ENCODE measurements at places on chromosomes 12 and 14. TPM values are rescaled to one million over a fixed set of nuclear protein-coding genes. Genes with fewer than 3 reads are reported as not detected.

DNA sequence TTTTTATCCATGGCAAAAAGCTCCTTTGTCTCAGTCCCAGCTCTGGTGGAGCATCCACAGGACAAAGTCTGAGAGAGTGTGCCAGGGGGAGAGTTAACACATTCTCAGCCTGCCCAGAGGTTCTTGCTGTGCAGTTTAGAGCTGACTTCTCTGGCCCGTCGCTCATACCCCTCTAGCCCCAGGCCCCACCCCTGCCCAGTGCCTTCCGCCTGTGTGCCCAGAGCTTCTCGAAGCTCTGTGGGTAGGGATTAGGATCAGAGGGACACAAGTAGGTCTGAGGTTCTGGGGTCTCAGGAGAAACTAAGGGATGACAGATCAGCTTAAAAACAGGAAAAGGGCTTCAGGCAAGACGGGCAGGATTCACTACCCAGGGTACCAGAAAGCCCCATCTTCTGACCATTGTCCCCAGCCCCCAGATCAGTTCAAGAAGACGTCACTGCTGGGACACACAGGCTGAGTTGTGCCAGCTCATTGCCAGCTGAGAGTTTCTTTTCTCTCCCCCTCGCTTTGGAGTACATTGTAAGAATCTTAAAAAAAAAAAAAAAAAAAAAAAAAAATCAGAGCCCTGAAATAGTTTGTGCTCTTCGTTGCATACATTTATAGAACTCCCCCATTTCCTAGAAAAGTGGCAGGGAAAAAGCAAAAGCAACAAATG is 127.0 kb downstream of the GCH1 start:
- DNase-seq = no peak

DNA sequence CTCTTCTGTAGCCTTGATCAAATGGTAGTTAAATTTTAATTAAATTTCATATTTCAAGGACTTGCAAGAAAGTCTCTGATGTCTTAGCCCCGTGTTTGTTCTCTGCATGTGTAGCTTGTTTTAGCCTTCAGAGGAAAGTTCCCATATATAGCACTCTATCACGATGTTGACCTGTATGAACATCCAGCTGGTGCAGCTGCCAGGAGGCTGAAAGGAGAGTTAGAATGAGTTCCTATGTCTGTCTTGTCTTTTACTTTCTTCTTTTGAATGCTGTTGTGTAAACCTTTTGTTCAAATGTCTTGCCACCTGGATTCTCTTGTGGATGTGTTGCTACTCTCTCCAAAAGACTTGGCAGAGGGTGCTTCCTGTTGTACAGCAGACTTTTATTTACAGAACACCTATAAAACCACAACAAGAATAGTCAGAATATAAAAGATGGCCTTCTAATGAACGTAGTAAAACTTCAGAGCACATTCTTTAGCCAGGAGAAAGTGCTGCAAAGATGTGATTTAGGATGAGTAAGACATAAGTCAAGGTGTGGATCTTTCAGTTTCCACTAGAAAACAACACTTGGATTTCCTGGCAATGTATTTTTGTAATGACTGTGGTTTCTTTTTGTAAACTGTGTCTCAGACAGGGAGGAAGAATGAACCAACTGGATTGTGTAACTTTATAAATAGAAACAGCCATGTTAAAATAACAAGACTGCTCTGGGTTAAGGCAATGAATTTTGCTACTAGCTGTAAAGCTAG is 17.2 kb downstream of the NAV3 start:
- no peak for DNase-seq

DNA sequence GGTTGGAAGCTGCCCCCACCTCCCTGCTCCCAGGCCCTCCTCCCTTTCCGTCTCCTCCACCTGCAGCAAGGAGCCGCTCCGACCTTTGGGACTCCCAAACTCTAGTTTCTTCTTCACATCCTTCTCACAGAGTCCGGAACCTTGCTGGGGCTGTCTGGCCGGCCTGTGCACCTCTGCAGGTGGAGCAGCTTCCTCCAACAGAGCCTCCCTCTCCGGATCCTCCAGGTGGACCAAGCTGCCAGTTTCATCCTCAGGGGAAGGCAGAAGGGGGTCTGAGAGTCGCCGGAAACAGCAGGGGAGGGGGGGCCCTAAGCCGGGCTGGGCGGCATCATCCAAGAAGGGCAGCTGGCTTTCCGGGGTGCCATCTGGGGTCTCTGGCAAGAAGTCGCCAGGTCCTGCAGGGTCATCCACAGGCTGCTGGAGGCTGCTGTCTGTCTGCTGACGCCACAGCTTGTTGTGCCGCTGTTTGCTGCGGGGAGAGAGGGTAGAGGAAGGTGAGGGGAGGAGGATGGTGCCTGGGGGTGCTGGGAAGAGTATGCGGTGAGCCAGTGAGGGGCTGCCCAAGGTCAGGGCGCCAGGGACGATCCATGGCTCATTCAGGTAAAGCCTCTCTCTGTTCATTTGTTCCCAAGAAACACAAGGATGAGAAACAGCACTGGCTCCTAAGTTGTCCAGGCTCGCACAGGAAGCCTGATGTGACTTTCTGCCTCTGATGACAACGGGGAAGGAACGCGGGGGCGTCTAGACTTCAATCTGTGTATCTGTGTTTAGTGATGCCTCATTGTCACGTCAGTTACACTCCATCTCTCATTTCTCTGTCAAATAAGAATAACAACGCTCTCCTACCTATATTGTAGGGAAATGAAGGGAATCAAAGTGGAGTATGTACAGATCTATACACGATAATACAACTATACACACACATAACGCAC is 61.3 kb upstream of the CORO1C start:
- DNase-seq = no peak

KRT3 gene
- total RNA-seq = not detected
